Uterus (tissue), 4 donors: ENCODE measurements at places on chromosomes 2 and 18.
A peak's percentile ranks its signal among the peaks of the same experiment; 100 is the strongest.

DNA sequence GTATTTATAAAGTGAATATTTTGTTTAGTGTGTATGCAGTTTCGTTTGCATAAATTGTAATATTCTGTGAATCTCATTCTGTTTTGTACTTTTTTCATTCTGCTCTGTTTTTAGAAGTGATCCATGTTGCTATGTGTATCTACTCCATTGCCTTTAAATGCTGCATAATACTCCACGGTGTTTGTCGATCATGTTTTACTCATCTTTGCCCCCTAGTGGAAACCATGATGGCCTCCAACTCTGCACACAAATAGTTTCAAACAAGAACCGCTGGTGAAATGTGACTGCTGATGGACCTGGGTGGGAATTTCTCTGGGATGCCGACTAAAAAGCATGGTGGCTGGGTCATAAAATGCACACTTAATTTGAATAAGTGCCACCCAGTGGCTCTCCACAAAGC lies 32.0 kb upstream of the SKOR2 start:
- H3K27ac ChIP-seq = no peak overlapping the region
- no peaks in the 10 kb centered on the region for H3K4me1 ChIP-seq
- H3K27me3 ChIP-seq = no peaks in the 10 kb centered on the region
- no peaks in the 10 kb centered on the region for H3K36me3 ChIP-seq
- H3K4me3 ChIP-seq = no peak overlapping the region

DNA sequence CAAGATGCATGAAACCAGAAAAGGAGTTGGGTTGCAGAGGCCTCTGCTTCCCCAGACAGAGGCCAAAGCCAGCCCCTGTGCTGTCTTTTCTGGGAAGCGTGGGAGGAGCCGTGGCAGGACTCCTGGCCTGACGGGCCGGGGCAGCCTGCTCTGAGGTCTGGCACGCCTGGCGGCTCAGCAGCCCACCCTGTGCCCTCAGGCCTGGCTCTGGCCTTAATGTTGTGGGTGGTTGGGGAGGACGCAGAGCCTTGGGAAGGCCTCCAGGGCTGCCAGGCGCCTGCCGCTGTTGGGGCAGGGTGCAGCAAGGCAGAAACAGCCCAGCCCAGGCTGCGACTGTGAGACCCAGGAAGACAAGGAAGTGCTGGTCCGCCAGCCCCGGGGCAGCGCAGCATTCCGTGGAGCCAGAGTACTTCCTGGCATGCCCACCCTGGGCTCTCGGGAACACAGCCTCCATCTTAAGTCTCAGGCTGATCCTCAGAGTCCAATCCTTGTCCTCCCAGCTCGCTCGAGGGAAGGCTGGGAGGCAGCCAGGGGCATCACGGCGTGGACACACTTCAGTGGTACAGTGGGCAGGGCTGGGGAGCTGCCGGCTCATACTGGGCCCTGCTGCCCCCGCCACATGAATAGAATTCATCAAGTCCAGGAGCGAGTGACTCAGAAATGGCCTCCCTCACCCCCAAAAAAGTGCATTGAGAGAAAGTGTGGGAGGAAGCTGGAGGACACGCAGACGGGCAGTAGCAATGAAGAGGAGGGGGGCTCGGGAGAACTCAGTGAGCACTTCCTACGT lies 72.6 kb downstream of the EMX1 start:
- DNase-seq = peak; percentile 55
- H3K27me3 ChIP-seq = no peaks in the 10 kb centered on the region
- no peaks in the 10 kb centered on the region for H3K36me3 ChIP-seq
- H3K4me3 ChIP-seq = no peak overlapping the region
- H3K27ac ChIP-seq = peak overlapping the region; percentile 28
- no peaks in the 10 kb centered on the region for H3K4me1 ChIP-seq

- no peak overlapping the region for H3K4me3 ChIP-seq
- H3K36me3 ChIP-seq = no peaks in the 10 kb centered on the region
- H3K27me3 ChIP-seq = no peaks in the 10 kb centered on the region
- DNase-seq = no peak
Measured at GRCh38 chr2:229974266-229974665, 52.0 kb downstream of the FBXO36 start.

GRCh38 chr2:169047256-169048250 lies 16.4 kb upstream of the ABCB11 start:
- H3K4me1 ChIP-seq = no peaks in the 10 kb centered on the region
- no peak overlapping the region for H3K4me3 ChIP-seq
- no peak for DNase-seq
- no peaks in the 10 kb centered on the region for H3K27me3 ChIP-seq

GRCh38 chr2:17051538-17051937 lies 385.9 kb upstream of the CYRIA start:
- H3K27me3 ChIP-seq = no peaks in the 10 kb centered on the region
- no peak overlapping the region for H3K4me3 ChIP-seq
- H3K4me1 ChIP-seq = no peaks in the 10 kb centered on the region
- H3K27ac ChIP-seq = no peak overlapping the region
- no peak for DNase-seq

- H3K27ac ChIP-seq = peak overlapping the region; percentile 93
- no peak overlapping the region for H3K4me3 ChIP-seq
- no peaks in the 10 kb centered on the region for H3K27me3 ChIP-seq
- no peaks in the 10 kb centered on the region for H3K36me3 ChIP-seq
Measured at GRCh38 chr2:237664151-237664550, 36.8 kb downstream of the LRRFIP1 start.

- no peaks in the 10 kb centered on the region for H3K4me1 ChIP-seq
- no peaks in the 10 kb centered on the region for H3K36me3 ChIP-seq
- H3K4me3 ChIP-seq = no peak overlapping the region
- DNase-seq = no peak
Measured at GRCh38 chr2:38386377-38386776, 9.3 kb upstream of the ATL2 start.

DNA sequence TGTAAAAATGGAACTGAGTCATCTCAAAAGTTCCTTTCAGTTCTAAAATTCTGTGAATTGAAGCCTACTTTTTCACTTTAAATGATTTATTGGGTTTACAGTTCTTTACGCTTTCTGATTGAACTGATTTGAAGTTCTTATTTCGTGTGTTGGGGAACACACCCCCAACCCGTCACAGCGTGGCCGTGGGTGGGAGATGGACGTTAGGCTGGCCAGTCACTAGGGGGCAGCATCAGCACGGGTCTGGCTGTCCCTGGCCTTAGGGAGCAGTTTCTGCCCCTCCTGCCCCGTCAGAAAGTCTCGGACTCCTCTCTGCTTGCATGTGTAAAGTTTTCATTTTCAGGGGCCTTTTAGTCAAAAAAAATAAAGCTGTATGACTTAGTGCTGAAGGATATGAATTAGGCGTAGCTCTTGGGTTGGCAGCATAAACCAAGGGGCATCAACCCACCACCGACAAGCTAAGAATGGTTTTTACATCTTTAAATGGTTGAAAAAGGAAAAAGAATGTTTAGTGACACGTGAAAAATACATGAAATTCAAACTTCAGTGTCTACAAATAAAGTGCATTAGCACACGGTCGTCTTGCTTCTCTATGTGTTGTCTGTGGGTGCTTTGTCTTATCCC lies 63.4 kb downstream of the ZCCHC2 start:
- H3K4me1 ChIP-seq = no peaks in the 10 kb centered on the region
- H3K4me3 ChIP-seq = no peak overlapping the region
- no peaks in the 10 kb centered on the region for H3K27me3 ChIP-seq
- DNase-seq = peak; percentile 64

GRCh38 chr18:68449292-68449691 lies 265.6 kb downstream of the TMX3 start:
- DNase-seq = no peak
- H3K27ac ChIP-seq = no peak overlapping the region
- no peak overlapping the region for H3K4me3 ChIP-seq
- no peaks in the 10 kb centered on the region for H3K36me3 ChIP-seq

DNA sequence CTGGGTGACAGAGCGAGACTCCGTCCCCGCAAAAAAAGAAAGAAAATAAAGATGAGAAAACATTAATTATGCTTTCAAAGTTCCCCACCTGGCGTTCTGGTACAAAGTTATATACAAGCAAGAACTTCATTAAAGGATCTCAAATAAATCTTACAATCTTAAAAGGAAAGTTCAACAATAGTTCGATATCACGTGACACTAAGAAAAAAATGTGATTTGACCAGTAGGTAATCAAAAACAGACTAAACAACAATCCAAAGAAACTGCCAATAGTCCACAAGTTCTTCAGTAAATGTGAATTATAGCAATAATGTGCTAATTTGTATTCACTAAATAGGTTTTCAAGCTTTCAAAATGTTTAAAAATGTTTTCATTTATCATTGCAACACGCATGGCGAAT lies 130.4 kb downstream of the NRXN1 start:
- no peak overlapping the region for H3K27ac ChIP-seq
- no peak for DNase-seq
- no peaks in the 10 kb centered on the region for H3K27me3 ChIP-seq
- H3K4me1 ChIP-seq = no peaks in the 10 kb centered on the region
- H3K4me3 ChIP-seq = no peak overlapping the region

GRCh38 chr2:239348563-239349452 lies 52.0 kb downstream of the HDAC4 start:
- DNase-seq = peak; percentile 68
- H3K27me3 ChIP-seq = no peaks in the 10 kb centered on the region
- H3K36me3 ChIP-seq = no peaks in the 10 kb centered on the region

- no peak overlapping the region for H3K27ac ChIP-seq
- H3K4me1 ChIP-seq = no peaks in the 10 kb centered on the region
- H3K36me3 ChIP-seq = no peaks in the 10 kb centered on the region
- H3K4me3 ChIP-seq = no peak overlapping the region
- no peak for DNase-seq
- no peaks in the 10 kb centered on the region for H3K27me3 ChIP-seq
Measured at GRCh38 chr2:109521233-109522062, 92.3 kb downstream of the SEPTIN10 start.

DNA sequence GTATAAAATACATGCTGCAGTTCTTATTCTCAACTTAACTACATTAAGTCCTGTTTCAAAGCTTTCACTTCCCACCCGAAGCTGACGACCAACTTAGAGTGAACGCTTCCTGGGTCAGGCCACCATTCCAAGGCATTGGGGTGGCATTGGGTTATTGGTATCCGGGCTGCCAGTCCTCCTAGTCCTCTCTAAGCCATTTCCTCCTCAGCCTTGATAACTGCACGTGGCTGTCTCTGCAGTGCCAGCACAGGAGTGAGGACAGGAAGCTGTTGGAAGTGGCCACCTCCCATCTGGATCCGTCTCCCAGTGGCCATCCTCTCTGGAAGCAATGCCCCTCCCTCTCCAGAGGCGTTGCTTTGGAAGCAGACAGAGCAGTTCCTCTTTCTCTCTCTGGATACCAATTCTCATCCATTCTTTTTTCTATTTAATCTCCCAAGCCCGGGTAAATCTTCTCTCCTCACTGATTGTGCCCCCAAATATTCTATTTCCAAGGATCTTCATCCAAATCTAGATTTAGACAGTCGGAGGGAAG lies 354.7 kb downstream of the EIPR1 start:
- H3K36me3 ChIP-seq = no peaks in the 10 kb centered on the region
- no peak overlapping the region for H3K4me3 ChIP-seq
- no peaks in the 10 kb centered on the region for H3K27me3 ChIP-seq
- no peaks in the 10 kb centered on the region for H3K4me1 ChIP-seq

GRCh38 chr18:47113796-47114540 lies 36.3 kb downstream of the HDHD2 start:
- H3K36me3 ChIP-seq = no peaks in the 10 kb centered on the region
- no peak overlapping the region for H3K4me3 ChIP-seq
- H3K27me3 ChIP-seq = no peaks in the 10 kb centered on the region
- H3K27ac ChIP-seq = no peak overlapping the region
- no peak for DNase-seq

- no peaks in the 10 kb centered on the region for H3K27me3 ChIP-seq
- H3K27ac ChIP-seq = no peak overlapping the region
- no peaks in the 10 kb centered on the region for H3K4me1 ChIP-seq
- DNase-seq = no peak
- H3K36me3 ChIP-seq = no peaks in the 10 kb centered on the region
Measured at GRCh38 chr2:18167871-18168270, 289.4 kb downstream of the KCNS3 start.

GRCh38 chr18:31512203-31512764 lies 14.3 kb downstream of the DSG2 start:
- DNase-seq = no peak
- no peak overlapping the region for H3K4me3 ChIP-seq
- H3K27me3 ChIP-seq = no peaks in the 10 kb centered on the region
- H3K36me3 ChIP-seq = no peaks in the 10 kb centered on the region
- H3K4me1 ChIP-seq = no peaks in the 10 kb centered on the region
- no peak overlapping the region for H3K27ac ChIP-seq

DNA sequence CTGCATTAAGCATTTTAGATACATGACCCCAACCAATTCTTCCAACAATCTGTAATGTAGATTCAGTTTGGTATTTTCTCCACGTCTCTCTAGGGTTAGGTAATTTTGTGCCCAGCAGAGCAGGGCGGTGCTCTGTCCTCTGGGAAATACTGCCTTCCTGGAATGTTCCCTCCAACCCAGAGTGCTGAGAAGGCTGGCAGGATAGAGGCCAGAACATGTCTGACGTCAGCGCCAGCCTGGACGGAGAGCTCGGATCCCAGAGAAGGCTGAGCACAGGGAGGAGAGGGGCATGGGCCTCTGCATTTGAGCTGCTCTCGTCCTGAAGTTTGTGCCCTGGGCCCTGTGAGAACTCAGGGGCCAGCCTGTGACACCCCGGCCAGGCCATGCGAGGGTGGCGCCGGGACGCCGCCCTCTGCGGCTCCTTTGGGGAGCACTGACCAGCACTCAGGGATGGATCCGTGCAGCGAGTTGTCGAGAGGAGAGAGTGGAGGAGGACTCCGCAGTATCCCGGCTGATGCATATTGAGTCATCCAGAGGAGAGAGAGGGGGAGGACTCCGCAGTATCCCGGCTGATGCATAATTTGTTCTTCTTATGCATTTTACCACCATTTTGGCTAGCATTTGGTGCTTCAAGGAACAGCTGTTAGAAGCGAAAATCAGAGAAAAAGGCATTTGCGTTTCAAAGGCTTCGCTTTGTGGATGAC lies 80.0 kb upstream of the PXDN start:
- no peaks in the 10 kb centered on the region for H3K36me3 ChIP-seq
- H3K27ac ChIP-seq = no peak overlapping the region
- no peak overlapping the region for H3K4me3 ChIP-seq

GRCh38 chr18:41751161-41751560 lies 203.9 kb upstream of the PIK3C3 start:
- H3K4me1 ChIP-seq = no peaks in the 10 kb centered on the region
- no peak for DNase-seq
- H3K27me3 ChIP-seq = no peaks in the 10 kb centered on the region
- no peak overlapping the region for H3K27ac ChIP-seq
- no peak overlapping the region for H3K4me3 ChIP-seq

GRCh38 chr2:212628586-212628985 lies 90.0 kb upstream of the ERBB4 start:
- H3K27ac ChIP-seq = no peak overlapping the region
- DNase-seq = no peak
- H3K4me3 ChIP-seq = no peak overlapping the region
